Ureter (tissue), 1 donor: ENCODE measurements at places on chromosomes 13 and 19.

DNA sequence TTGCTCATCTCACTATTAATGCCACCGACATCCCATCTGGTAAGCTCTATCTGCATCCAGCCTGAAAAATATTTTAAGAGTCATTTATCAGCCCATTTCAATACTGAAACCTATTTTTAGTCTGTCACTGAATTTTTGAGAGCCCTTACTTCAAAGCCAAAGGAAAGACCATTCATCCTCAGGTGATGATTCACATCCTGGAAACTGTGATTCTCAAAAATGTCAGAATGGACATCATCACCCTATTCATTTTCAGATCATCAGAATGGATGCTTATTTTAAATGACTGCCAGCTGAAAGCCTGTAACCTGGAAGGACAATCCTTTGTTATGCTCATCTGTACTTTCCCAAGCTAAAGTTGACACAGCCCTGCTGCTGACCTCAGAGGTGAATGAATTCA is 27.0 kb downstream of the TNFSF11 start:
- no peak for DNase-seq

GRCh38 chr13:28953714-28954418 is 133.7 kb downstream of the MTUS2 start:
- DNase-seq, result no peak

DNA sequence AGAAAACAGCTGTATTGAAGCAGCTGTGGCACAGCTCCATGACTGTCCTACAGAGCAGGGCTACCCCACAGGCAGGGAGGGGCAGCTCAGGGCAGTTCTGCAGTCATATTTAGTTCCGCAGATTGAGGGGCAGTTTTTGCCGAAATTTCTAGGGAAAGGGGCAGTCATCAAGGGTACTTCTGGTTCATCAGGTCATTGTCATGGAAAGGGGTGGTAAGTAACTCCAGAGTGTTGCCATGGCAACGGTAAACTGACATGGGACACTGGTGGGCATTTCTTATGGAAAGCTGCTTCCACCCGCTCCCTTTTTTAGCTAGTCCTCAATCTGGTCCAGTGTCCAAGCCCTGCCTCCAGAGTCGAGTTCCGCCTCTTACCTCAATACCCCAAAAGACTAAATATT is 702.8 kb downstream of the LIG4 start:
- no peak for DNase-seq

- DNase-seq, result peak; percentile 99
Observed at GRCh38 chr19:12791345-12792050, at the start of gene JUNB. TSS of gene JUNB (plus strand) at chr19:12791486. CDS start at chr19:12791772, 286 bp downstream.

GRCh38 chr13:93926425-93926824 is 553.1 kb downstream of the DCT start:
- no peak for DNase-seq

DNA sequence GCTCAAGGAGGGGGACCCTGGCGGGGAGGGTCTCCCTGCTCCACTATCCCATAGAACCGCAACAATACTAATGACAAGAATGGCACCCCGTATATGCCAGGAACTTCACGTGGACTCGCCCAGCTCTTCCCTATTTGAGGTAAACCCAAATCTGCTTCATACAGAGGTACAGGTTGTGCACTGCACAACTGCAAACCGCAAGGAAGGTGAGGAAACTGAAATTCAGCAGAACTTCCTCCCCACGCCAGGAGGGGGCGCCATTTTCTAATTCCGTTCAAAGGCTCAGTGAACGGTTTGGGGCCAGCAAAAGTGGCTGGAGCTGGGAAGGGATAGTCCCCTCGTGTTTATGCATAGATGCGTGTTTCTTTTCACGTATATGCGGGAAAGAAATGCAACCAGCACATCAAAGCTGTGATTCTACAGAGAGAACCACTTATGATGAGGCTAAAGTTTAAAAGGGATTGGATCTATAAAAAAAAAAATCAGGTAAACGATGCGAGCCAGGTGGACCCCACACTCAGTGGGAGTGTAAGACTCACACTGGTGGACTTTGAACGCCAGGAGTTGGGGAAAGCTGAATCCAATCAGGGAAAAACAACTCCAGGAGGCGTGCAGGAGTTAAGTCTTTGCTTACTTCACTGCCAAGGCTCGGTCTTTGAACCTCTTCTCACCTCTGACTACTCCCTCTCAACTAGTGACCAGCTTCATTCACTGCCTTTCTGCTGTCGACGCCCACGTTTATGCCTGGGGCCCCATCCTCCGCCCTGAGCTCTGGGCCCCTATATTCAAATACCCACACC is 20.3 kb downstream of the C19orf81 start:
- no peak for DNase-seq

GRCh38 chr19:55368701-55369563 is 1.3 kb downstream of the IL11 start:
- DNase-seq, result no peak

DNA sequence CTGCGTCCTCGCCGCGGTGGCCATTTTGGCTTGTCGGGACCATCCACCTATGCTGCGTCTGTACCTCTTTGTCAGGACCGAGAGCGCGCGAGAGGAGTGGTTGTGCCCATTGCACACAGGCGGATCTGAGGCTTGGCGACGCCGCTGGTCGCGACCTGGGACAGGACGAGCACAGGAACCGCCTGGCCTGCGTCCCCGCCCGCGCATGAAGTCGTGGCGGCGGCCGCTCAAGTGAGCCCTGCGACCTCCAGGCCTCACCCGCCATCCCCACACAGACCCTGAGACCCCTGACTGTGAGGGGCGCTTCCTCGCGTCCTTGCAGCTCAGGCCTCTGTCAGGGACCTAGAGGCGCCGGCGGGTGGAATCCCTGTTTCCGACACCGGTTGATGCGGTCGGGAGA is 16.8 kb downstream of the ZNF586 start:
- no peak for DNase-seq

DNA sequence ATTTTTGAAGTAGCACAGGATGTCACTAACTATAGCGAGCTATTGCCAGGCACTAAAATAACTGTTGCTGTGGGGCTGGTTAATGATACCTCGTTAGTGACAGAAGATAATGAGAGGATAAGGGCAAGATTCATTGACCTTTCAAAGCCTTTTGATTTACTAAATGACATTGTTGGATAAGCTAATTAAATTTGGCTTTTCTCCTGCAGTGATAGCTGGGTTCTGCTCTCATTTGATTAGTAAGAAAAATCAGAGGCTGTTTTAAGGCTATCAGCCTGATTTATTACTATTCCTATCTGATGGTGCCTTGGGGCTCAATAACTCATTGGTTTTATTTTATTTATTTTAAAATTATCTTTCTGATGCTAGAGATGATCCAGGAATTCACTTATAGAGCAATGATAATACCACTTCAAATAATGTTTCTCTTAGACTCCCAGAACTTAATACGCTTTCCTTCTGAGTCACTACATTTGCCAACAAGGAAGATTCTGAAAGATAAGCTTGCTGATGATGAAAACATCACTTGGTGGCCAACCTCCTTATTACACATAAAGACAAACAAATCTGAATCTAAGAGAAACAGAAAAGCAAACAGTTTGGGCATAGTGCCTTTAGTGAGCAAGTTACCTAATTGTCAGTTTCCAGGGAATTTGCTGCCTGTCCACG is 501.3 kb upstream of the ARGLU1 start:
- DNase-seq, result no peak

GRCh38 chr13:111116856-111117255 is 1.7 kb downstream of the ARHGEF7 start:
- no peak for DNase-seq

DNA sequence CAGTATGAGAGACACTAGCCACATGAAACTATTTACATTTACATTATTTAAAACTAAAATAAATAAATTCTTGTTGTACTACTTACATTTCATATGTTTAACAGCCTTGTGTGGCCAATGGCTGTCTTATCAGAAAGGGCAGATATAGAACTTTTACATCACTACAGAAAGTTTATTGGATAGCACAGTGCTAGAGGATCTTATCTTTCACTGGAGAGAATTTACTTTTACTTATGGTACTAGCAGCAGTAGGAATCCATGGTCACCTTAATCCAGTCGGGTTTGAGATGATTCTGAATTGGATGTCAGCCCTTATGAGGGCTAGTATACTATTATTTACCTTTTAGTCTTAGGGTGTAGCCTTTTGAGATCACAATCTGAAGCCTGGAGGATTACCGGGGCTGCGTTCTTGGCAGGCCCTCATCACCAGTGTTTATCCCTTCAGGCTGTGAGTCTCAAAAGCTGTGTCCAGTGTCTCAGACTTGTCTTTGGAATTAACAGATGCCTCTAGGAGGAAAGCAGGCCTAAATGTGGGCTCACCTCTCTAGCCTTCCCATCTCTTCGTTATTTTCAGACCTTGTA is 21.7 kb downstream of the IFT88 start:
- no peak for DNase-seq

- DNase-seq, result no peak
Observed at GRCh38 chr19:46945694-46946489, 73.7 kb upstream of the NPAS1 start.

- DNase-seq, result peak; percentile 81
Observed at GRCh38 chr19:18417250-18418028, 1.8 kb upstream of the SSBP4 start.

DNA sequence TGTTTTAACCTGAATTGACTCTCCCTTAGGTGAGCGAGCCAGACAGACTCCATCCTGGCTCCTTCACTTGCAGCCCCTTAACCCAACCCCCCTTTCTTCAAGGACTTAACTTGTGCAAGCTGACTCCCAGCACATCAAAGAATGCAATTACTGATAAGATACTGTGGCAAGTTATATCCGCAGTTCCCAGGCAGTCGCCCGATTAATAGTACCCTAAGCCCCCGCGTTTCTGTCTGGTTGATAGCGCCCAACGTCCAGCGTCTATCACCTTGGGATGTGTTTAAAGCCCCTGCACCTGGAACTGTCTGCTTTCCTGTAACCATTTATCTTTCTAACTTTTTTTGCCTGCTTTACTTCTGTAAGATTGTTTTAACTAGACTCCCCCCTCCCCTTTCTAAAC is 6.2 kb downstream of the HSD17B14 start:
- DNase-seq, result no peak

GRCh38 chr19:15551293-15552004 is 43.1 kb downstream of the CYP4F22 start:
- DNase-seq, result no peak

DNA sequence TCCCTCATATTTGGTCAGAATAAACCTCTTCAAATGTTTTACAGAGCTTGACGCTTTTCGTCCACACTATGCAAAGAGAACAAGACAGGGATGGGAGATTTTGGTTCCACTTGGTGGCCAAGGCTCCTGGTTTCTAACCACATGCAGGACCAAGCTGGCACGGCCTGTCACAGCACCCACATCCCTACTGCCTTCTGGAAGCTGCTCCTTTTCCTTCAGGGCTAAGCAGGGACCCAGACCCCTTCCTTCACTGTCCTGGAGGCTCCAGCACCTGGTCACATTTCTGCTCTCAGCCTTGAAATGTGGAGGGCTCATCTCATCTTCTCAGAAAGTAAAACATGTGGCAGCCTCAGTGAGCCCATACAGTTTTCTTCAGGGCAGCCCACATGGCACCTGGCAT is 50.4 kb upstream of the ARHGEF7 start:
- DNase-seq, result no peak

GRCh38 chr19:10885201-10886169 is 14.1 kb downstream of the CARM1 start:
- no peak for DNase-seq

DNA sequence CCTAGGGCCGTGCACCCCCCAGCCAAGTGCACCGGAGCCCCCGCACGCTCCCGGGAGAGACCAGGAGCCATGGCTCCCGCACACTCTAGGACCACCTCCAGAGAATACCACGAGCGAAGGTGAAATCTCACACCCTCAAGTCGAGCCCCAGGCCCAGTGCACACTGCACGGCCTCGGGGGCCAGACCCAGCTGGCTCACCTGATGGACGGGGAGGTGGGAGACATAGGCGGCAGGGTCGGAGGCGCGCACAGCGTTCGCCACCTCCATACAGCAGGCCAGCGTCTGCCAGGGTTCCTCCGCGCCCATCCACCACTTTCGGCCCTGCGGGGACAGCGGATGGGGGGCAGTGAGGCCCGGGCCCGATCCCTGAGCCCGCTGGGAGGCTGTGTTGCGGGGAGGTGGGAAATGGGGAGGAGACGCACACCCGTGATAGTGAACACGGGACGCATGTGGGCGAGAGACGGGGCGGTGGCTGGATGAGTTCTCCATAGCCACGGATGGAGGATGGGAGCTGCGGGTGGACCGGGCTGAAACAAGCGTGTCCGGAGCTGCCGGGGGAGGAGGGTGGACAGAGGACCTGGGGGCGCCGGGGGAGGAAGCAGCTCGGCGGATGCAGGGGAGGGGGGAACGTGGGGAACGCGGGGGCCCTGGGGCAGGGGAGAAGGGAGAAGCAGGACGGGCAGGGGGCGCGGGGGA is 13.0 kb downstream of the POLRMT start:
- no peak for DNase-seq

GRCh38 chr13:42392716-42393572 is 121.0 kb downstream of the AKAP11 start:
- no peak for DNase-seq

DNA sequence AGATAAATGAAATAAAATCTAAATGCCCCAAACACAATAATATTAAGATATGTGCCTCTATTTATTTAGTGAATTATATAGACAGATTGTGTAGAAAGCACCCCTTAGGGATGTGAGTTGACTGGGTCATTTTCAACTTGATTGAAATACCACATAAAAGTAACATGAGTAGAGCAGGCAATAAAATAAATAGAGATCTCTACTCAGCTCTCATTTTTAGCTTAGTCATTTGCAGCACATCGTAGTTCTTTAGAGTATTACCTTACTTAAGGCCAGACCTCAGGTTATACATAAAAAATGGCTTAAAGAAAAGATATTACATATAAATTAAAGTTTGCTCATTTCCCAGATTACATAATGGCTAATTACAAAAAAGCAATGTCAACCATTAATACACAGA is 1525.6 kb upstream of the PRR20A start:
- DNase-seq, result no peak

- no peak for DNase-seq
Observed at GRCh38 chr13:34256236-34256635, 438.3 kb downstream of the RFC3 start.

GRCh38 chr19:29769997-29770396 is 41.8 kb upstream of the CCNE1 start:
- DNase-seq, result no peak

GRCh38 chr13:109204252-109204651 is 574.8 kb downstream of the MYO16 start:
- DNase-seq, result no peak
